ENCODE measurements at places on chromosomes 6 and 20. TPM values are rescaled to one million over a fixed set of nuclear protein-coding genes. Genes with fewer than 3 reads are reported as not detected.

DNA sequence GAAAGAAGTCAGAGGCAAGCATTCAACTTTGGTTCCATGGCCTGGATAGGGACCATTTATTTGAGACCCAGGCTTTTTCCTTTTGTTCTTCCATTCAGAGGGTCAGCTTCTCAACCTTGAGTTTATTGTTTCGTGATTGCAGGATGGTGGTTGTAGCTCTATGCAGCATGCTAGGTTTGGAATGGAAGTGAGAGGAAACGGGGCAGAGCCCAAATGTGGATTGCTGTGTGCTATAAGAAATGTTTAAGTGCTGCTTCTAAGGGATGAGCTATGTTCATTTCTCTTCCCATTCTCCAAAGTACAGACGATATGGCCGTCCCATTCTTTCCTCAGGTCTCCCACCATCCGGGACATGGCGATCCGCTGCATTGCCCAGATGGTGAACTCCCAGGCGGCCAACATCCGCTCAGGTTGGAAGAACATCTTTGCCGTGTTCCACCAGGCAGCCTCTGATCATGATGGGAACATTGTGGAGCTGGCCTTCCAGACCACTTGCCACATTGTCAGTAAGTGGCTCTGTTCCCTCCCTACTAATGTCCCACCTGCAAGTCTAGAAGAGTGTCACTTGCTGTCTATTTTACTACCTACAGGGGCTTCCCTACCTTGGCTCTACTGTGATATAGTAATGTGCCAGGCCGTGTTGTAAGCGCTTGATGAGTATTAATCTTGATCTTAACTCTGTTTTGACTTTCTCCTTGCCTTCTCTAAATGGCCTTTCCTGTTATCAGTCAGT, 36.0 kb upstream of the CSE1L start:
- DNase-seq, result no peak

GRCh38 chr6:138286698-138287097, 68.4 kb upstream of the PBOV1 start:
- no peak for DNase-seq

GRCh38 chr6:135325624-135326424, 144.7 kb downstream of the MYB start:
- DNase-seq, result peak; percentile 53

GRCh38 chr6:20900389-20901160, 366.3 kb downstream of the CDKAL1 start:
- DNase-seq, result no peak

GRCh38 chr20:667351-668034, 8.1 kb downstream of the SCRT2 start:
- DNase-seq, result peak; percentile 66

Gene SPAG4
- 12.8 TPM for total RNA-seq

- no peak for DNase-seq
Measured at GRCh38 chr6:8017276-8017701, 46.9 kb downstream of the BLOC1S5 start.

DNA sequence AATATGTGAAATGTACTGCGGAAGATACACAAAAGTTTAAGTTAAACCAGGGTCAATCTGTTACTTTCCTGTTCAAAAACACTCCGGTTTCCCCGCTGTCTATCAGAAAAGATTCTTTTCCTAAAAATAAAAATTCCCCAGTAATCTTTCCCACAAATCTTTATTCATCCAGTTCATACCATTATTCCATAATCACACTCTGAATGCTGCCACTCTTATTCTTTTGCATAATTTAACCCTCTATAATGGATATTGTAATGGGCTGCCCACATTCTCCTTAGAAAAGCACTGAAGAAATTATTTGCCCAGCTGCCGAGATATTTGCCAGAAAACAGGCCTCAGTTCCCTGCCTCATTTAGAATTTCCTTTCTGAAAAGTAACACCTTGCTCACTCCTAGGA, 68.6 kb downstream of the EPHA7 start:
- DNase-seq, result no peak

DNA sequence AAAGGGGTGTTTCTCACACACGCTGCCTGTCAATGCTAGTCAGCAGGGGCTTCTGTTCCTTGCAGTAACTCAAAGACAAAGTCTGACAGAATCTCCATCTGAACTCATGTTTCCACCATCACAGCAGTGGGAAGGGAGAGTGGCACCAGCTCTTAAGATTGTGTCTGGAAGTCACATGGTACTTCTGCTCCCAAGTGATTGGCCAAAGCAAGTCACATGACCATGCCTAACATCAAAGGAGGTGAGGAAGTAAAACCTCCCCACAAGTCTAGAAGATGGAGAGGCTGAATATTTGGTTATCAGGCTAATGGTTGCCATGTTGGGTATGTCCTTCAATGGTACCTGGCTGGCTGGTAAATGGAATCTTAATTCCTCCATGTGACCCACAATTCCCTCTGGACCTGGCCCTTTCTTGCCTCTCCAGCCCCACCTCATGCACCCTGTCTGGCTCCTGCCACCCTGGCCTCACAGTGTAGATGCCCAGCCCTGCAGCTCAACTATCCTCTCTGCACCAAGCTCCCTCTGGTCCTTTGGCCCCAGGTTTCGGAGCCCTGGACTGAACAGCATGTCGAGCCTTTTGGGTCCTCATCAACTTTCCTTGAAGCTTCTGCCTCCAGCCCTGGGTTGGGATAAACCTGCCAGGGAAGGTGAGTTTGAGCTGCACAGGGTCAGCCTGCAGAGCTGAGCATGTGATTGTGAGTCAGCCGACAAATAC, 51.0 kb upstream of the PMEPA1 start:
- DNase-seq, result no peak

Gene ZC3H12D
- total RNA-seq, result 0.07 TPM
